Naive B cell (primary cell): ENCODE measurements at places on chromosomes 12 and 14.

DNA sequence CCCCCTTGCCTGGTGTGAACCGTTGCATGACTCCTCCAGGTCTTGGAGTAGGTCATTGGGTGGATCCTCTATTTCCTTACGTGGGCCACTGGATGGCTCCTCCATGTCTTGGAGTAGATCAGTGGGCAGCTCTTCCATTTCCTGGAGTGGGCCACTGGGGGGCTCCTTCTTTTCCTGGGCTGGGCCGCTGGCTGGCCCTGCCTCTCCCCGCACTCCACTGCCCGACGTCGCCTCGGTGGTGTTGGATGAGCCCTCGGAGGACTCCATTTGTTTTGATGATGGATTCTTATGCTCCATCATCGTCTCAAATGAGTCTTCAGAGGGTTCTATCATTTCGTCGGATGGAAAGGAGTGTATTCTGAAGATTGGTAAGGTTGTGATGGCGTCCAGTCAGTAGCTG, 19.1 kb downstream of the RTL1 start:
- no peak for DNase-seq

- DNase-seq: no peak
Measured at GRCh38 chr12:22334410-22335100, at the start of gene ST8SIA1. TSS of gene ST8SIA1 (minus strand) at chr12:22334707. CDS start at chr12:22334232, 475 bp downstream.

DNA sequence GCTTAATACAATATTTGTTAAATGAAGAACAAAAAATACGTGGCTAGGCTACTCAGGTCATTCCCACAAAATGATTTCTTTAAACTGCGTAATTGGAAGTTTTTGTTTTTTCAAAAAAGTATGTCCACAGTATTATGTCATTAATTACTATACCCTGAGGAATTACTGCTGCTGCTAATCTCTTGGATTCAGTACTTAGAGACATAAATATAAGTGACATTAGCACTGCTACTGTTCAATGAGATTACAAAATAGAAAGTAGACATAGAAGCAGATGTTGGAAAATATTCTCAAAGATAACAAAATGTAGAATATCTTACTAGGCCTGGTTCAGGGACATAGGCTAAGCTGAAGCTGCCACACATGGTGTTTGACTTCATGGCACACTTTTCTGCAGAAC, 36.3 kb downstream of the HMGA2 start:
- DNase-seq: no peak

DNA sequence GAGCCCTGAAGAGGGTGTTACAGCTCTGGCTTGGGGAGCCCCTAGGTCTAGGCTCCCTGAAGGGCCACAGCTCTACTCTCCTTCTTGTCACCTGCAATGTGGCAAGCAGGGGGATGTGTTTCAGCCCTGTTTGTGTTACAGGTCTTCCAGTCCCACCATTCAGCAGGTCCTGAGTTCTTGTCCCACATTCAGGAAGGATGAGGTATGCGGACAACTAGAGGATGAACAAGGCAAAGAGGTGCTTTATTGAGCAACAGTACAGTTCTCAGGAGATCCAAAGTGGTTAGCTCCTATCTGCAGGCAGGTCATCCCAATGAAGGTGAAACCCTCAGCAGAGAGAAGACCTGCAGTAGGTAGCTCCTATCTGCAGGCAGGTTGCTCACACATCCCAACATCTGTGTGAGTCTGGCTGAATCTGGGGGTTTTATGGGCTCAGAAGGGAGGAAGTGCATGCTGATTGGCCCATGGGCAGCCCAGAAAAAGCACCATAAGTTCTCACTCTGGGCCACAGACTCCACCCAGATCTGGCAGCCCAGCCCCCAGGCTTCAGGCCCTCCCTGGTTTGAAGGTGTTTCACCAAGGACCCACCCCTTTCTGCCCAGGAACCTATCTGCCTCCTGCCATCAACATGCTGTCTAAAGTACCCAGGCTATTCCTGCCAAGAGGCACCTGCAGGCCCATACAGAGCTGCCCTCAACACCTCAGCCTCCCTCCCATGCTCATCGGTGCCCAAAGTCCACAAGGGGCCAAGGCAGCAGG, 98.9 kb downstream of the NUAK1 start:
- no peak for DNase-seq

DNA sequence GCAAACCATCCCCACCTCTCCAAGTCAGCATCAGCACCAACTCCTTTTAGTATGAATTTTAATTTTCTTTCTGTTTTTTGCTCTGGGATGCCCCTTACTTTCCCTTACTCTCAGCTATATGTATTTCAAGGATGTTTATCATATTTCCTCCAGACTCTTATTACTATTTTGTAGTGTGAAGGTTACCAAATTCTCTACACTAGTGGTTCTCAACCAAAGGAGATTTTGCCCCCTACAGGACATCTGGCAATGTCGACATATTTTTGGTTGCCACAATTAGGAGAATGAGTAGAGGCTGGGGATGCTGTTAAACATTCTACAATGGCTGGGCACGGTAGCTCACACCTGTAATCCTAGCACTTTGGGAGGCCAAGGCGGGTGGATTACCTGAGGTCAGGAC, 29.1 kb upstream of the SOS2 start:
- peak; percentile 21 for DNase-seq

DNA sequence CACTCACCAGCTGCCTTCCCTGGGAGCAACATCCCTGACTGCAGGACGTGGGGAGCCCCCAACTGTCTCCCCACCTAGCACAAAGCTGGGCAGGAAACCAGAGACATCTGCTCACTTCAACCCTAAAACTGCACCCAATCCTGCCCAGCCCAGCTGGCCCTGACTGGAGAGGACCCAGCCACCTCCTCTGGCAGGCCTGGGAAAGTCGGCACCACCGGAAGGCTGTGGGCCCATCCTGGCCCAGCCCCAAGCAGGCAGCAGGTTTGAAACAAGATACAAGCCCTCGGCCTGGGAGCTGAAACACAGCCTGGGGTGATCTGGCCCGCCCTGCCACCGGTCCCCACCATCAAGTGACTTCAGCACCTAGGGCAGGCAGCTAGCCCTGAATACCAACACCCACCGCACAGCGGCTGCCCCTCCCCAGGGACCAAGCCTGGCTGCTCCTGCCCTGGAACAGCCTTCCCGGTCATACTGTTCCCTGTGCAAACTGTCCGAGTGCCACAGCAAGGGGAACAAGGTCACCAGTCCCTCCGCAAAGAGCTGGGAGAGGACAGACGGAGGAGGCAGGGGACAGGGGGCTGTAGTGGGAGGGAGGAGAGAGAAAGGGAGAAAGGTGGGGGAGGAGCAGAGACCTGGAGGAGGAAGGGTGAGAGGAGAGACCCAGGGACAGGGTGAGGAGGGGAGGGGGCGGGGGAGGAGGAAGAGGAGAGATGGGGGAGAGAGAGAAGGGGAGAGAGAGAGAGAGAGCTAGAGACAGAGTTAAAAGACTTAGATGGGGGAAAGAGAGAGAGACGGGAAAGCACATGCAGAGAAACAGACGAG, 115.7 kb downstream of the RFLNA start:
- DNase-seq: no peak

DNA sequence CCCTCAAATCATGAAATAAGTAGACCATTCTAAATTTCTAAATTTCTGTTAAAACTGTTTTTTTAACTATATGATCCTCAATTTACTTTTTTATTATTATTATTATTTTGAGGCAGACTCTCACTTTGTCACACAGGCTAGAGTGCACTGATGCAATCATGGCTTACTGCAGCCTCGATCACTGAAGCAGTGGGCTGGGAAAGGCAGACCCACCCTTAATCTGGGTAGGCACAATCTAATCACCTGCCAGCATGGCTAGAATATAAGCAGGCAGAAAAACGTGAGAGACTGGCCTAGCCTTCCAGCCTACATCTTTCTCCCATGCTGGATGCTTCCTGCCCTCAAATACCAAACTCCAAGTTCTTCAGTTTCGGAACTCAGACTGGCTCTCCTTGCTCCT, 2.3 kb downstream of the ERO1A start:
- no peak for DNase-seq

GRCh38 chr14:25086081-25086480, 36.1 kb upstream of the STXBP6 start:
- DNase-seq: no peak

DNA sequence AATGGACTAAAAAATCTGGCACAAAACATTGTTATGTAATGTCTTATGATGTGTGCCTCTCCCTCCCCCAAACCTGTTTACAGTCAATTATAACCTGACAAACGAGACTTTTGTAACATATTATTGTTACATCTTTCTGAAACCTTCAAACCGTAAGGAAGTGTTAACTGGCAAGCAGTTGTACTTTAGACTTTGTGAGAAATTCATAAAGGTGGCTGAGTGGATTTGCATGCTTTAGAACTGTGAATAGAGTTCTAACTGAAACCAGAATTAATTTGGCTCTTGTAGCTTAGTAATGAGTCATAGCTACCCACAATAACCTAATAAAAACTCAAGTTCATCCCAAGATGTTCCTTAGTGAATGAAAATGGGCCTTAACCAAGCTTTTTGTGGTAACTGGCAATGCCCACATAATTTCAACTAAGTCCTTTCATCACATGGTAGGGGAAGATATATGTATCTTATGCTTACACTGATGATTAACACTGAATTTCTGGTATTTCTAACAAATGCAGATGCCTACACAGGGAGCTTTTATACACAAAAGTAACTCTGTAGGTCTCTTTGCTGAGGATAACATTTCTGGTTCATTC, 29.7 kb downstream of the RAD9B start:
- no peak for DNase-seq

- no peak for DNase-seq
Measured at GRCh38 chr14:33450416-33450815, 500.5 kb downstream of the EGLN3 start.

DNA sequence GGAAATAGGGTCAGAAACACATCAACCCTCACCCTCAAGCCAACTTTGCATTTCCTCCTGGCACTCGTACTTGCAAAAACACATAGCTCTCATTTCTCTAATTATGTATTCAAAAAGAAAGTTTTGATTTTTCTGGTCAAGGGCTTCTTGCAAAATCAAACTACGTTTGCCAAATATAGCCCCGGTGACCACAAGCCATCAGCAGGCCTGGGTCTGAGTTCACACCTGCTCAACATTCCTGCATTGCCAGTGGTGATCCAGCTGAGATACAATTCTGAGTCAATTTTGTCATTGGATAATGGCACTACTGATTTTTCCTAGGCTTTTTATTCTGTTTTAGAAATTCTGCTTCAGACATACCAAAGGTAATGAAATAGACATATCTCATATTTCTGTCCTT, 10.7 kb upstream of the BHLHE41 start:
- no peak for DNase-seq

DNA sequence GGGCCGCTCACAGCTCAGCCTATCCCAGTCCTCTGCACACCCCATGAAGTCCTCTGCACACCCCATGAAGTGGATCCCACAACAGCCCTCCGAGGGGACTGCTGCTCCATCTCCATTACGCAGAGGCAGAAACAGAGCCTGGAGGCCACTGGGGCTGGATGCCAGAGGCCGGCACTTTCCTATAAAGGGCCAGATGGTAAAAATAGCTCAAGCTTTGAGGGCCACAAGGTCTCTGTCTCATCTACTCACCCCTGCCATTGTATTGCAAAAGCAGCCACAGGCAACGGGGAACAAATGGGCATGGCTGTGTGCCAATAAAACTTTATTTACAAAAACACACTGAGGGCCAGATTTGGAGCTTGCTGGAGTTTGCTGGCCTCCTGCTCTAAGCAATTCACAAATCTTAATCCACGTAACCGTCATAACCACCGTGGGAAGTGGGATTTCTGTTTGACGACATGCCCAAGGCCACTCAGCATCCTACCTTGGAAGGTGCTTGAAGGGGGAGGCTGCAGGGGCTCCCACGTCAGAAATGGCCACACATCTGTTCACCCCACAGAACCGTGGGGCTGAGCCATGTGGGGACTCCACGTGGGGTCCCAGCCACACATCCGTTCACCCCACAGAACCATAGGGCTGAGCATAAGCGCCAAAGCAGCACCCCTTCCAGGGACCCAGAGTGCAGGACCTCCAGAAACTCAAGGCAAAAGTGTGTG, 92.0 kb downstream of the NCOR2 start:
- DNase-seq: no peak

GRCh38 chr12:102776041-102776440, 141.0 kb downstream of the PAH start:
- no peak for DNase-seq

- no peak for DNase-seq
Measured at GRCh38 chr14:105329411-105330150, 15.0 kb downstream of the PACS2 start.

DNA sequence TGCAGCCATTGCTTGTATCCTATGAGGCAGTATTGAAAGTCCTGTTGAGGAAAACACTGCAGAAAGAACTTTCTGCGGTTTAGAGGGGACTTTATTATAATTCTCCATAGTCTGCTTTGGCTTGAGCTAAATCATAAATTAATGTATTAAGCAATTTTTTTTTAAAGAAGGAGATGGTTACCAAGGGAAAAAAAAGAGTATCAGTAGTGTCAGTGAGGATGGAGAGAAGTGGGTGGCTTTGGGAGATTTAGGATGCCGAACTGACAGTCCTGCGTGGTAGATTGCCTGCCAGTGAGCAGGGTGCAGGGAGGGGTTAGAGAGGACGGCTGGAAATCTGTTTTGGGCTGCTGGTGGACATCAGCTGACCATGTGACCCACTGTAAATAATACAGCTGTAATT, 96.8 kb downstream of the MYRFL start:
- no peak for DNase-seq

DNA sequence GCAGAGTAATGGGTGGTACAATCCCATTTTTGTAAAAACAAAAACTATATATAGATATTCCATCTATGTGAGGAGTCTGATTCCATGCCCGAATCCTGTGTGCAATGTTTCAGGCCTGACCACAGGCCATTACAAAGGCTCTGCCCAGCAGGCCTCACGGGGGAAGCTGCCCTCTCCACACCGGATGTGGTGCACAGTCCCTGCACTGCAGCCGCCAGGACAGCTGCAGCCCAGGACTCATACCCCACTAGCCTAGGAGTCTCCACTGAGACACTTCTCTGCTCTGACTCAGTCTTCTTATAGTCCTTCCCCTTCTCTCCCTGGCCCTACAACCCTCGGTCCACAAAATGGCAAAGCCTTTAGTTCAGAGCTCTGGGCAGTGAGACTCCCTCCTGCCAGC, 190.4 kb downstream of the PPM1H start:
- DNase-seq: no peak
